Activated CD4-positive, alpha-beta T cell treated with anti-CD3 and anti-CD28 coated beads for 48 hours (primary cell): ENCODE measurements at places on chromosomes 7 and 10.

DNA sequence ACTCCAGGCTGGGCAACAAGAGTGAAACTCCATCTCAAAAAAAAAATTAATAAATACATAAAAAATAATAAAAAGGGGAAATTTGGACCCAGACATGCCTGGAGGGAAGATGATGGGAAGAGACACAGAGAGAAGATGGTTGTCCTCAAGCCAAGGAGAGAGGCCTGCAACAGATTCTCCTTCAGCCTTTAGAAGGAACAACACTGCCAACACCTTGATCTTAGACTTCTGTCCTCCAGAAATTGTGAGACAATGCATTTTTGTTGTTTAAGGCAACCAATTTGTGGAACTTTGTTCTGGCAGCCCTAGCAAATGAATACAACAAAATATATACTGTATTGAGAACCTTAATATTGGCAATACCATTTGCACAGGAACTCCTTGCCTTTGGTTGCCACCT, 180.3 kb upstream of the TNS3 start:
- DNase-seq = no peak

GRCh38 chr10:118763202-118763988, 8.6 kb upstream of the CACUL1 start:
- DNase-seq = no peak

DNA sequence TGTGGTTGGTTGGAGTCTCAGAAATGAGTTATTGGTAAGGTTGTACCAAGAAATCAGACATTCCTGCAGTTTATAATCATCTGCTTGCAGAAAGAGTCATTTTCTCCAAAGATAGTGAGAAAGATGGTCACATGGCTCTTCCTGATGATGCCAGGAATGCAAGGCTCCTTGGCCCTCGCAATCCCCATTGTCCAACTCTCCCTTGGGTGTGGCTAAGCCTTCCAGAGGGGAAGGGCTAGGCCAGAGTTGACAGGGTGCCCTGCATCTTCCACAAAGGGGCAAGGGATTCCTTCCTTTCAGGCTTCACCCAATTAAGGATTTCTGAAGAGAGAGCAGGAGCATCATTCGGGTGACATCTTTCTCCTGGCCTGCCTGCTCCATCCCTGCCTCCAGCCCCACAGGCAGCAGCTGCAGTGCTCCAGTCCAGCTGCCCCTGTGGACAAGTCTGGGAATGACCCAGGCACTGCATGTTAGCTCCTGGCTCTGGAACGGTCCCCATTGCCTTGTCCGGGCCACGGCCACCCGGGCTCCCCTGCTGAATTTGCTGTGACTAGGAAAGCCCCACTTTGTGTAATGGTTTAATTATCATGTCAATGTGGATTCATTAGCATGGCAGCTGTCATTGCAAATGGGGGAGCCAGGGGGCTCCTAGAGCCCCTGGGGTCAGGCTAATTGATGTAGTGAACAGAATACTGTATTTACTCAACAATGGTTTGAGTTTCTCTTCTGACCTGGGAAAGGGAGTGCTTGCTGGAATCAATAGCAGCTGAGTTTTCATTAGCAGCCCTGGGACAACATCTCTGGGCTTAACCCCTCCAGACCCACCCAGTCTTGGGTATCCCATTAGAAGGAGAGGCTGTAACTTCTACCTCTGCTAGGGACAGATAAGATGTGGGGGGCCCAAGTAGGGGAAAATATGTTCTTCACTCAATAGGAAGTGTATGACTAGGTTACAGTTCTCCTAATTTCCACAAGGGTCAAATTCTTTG, 112.6 kb upstream of the TBX20 start:
- no peak for DNase-seq

GRCh38 chr7:96962221-96962885, 43.0 kb upstream of the DLX6 start:
- no peak for DNase-seq

- no peak for DNase-seq
Measured at GRCh38 chr10:47029181-47030009, 118.2 kb downstream of the PTPN20 start.

DNA sequence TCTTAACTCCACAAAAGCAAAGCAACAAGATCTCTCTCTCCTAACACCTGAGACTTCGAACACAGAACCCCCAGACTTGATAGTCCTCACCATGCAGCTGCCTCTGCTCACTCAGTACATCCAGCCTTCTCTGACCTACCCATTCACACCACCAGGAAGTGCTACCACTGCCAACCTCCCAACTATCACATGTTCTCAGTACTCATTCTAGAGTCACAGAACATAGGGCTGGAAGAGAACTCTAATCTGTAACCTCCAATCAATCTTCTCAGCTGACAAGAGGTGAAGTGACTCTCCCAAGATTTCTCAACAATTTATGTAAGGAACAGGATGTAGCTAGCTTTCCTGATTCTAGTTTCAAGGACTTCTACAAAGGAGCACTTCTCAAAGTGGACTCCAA, 3.8 kb downstream of the NUDCD3 start:
- DNase-seq = no peak

GRCh38 chr10:29407280-29407858, 118.5 kb downstream of the LYZL1 start:
- no peak for DNase-seq

- no peak for DNase-seq
Measured at GRCh38 chr10:48496105-48496830, 108.6 kb downstream of the ARHGAP22 start.

DNA sequence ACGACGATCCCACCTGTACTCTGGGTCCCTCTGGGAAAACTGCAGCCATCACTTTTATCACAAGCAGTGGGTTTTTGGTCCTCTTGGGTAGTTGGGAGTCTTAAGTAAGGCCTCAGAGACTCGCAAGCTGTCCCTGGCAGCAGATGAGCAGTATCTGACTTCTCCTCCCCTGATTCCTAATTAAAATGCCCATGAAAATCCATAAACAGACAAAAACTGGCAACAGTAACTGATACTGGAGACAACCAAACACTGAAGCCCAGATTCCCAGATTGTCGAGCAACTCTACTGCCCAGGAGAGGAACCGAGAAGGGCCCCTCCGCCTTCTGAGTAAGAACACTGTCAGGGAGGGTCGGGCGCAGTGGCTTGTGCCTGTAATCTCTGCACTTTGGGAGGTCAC, 333.8 kb downstream of the CALN1 start:
- DNase-seq = no peak
